Calu3 (cell line): ENCODE measurements at places on chromosomes 2 and 18. TPM values are rescaled to one million over a fixed set of nuclear protein-coding genes. Genes with fewer than 3 reads are reported as not detected.
A peak's percentile ranks its signal among the peaks of the same experiment; 100 is the strongest.

Gene SLC9A4
- total RNA-seq = 0.12 and 0.22 TPM in 2 replicates

GRCh38 chr2:20093263-20094141, 42.1 kb upstream of the LAPTM4A start:
- DNase-seq = peak; percentile 71

DNA sequence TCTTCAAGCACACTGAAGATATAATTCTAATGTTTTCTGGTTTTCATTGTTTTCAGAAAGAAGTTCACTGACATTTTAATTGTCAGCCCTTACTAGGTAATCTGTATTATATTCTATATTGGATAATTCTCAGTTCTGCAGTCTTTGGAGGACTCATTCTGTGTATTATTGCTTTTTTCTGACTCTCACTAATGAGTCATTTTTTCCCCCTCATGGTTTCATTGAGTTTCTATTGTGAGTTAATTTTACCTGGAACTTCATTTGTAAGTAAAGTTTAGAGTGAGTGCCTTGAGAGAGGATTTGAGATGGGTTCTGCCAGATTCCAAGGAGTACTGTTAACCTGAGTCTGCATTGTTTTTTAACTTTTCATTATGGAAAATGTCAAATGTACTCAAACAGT, 90.4 kb upstream of the LYPD1 start:
- no peak for DNase-seq

GRCh38 chr18:62720766-62721613, 5.6 kb downstream of the PHLPP1 start:
- no peak for DNase-seq

DNA sequence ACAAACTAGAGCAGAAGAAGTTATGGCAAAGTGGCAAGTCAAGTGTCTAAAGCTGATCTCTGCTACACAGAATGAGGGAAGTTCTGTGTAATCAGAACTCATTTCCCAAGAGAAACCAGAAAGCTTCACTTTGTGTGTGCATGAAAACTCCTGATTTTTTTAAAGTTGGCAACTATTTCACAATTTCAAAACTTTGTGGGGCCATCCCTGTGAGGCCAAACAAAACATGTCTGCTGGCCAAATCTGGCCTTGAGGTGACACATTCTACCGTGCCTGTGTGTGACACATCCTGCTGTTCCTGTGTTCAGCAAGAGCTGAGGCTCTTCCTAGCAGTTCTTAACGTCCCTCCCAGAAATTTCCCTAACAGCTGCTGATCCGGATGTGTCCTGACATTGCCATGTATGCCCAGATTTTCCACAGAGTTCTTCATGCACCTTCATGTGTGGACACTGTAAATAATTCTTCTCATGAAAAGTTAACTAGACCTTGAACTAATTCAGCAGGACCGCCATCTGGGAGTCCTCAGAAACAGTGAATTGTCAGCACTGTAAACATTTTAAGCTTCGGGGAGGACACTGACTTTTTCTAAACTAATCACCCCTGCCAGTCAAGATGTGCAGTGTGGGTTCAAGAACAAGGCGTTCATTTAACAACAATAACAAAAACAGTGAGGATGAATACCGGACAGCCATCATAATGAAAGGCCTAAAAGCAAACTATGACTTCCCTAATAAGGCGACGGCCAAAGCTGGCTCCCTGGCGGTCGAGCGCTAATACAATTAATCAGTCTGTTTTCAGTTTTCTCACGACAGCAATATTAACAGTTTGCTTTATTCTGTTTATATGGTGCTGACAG, 99.0 kb downstream of the PLEKHM3 start:
- no peak for DNase-seq
